HS-5 (cell line): ENCODE measurements at places on chromosomes 16 and 17.

- DNase-seq, result no peak
Observed at GRCh38 chr16:57670196-57670595, 2.1 kb downstream of the ADGRG3 start.

DNA sequence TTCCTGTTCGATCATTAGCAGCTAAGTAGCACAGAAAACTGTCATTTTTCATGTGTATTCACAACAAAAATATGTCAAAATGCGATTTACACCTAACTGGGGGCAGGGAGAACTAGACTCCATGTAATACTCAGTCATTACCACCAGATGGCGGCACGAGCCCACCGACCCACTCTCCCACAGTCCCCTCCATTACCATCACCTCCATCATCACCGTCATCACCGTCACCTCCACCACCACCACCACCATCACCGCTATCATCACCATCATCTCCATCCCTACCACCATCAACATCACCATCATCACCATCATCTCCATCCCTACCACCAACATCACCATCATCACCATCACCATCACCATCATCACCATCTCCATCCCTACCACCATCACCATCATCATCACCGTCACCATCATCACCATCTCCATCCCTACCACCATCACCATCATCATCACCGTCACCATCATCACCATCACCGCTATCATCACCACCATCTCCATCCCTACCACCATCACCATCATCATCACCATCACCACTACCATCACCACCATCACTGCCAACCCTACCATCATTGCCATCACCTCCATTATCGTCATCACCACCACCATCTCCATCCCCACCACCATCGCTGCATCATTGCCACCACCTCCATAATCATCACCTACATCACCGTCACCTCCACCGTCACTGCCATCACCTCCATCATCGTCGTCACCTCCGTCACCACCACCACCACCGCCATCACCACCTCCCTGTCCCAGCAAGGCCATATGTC lies 14.4 kb downstream of the NDUFAF8 start:
- DNase-seq, result no peak

DNA sequence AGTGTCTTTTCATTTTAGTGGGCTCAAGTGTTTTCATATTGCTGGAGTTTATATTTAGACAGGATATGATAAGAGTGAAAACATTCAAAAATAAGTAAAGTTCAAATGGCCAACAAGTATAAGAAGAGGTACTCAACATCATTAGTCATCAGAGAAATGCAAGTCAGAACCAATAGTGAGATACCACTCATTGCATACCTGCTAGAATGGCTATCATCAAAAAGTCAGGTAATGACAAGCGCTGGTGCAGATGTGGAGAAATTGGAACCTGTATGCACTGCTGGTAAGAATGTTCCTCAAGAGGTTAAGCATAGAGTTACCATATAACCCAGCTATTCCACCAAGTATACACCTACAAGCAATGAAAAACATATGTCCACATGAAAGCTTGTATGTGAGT lies 87.8 kb downstream of the WNT3 start:
- DNase-seq, result no peak

DNA sequence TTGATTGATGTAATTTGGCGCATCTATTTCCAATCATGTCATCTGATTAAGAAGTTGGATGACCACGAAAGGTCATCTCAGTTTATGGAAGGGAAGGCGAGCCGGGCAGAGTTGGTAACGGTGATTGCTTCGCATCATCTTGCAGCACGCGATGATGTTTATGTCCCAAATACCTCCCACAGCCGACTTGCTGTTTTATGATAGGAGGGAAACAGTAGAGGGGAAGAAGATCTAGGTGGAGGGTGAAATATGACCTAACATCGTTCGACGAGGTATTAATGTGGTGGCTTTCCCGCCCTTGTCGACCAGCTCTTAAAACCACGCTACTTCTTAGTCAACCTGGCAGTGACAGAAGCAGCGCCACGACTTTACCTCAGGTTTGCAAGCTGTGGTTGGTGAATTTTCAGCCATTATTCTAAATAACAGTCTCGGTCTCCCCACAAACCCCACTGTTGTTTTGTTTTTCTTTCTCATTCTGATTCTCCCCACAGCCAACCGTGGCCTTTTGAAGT lies 805 bp upstream of the TANC2 start:
- DNase-seq, result no peak

- DNase-seq, result no peak
Observed at GRCh38 chr16:27817038-27817437, 246.5 kb downstream of the GSG1L start.

DNA sequence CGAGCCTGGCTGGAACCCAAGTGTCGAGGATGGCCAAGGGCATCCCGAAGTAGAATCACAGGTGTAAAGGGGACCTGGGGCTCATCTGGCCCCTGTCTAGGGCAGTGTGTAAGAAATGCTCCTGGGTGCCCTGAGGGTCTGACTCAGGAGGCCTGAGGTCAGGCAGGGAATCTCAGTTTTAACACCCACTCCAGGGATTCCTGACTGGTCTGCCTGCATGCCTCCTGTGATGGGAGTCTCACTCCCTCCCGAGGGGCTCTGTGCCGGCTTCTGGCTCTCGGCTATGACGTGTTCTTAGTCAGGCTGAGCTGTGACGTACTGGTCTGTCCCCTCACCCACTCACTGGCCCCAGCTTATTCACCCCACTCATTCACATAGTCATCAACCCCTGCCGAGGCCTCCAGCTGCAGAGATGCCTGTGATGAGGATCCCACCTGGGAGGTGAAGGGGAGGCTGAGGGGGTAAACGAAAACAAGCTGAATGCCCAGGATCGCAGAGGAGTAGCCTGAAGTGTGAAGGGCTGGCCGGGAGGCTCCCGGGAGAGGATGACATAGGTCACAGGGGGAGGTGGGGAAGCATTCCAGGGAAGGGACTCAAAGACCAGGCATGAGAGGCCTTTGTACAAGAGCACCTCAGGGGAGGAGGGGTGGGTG lies 23.8 kb downstream of the FAM83G start:
- no peak for DNase-seq

- no peak for DNase-seq
Observed at GRCh38 chr16:11679941-11680911, 12.0 kb downstream of the SNN start.

GRCh38 chr16:4089251-4089810 lies 26.9 kb downstream of the ADCY9 start:
- no peak for DNase-seq

- no peak for DNase-seq
Observed at GRCh38 chr16:30437511-30438046, 7.7 kb upstream of the DCTPP1 start.

GRCh38 chr17:33628500-33629346 lies 335.6 kb upstream of the ASIC2 start:
- no peak for DNase-seq

GRCh38 chr16:20747030-20747816 lies 5.6 kb upstream of the THUMPD1 start:
- no peak for DNase-seq

- no peak for DNase-seq
Observed at GRCh38 chr17:80754846-80755245, 210.2 kb downstream of the RPTOR start.

DNA sequence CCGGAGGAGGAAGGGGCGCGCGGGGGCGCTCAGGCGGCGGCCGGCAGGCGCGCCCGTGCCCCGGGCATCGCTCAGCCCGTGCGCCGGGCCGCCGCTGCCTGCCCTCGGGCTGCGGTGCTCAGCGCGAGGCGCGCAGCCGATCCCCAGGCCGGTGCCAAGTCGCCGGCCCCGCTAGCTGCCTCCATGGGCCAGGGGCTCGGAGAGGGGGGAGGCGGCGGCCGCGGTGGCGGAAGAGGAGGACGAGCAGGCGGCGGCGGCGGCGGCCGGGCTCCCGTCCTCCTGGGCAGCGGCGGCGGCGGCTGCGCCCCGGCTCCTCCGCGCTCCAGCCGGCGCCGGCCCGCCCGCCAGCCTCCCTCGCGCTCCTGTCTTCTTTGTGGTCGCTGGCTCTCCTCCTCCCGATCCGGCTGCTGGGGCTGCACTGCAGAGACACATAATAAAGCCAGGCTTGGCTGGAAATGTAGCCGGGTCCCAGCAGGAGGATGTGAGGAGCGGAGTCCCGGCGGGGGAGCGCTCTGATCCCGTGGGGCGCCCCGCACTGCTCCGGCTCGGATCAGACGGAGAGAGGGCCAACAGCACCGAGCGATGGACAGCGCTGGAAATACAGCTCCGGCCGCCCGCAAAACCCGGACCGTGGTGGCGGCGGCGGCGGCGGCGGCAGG lies 889 bp upstream of the ZNF423 start:
- no peak for DNase-seq

GRCh38 chr16:14529010-14529669 lies 100.9 kb downstream of the PARN start:
- peak; percentile 69 for DNase-seq

GRCh38 chr17:78790552-78790951 lies 8.5 kb upstream of the CYTH1 start:
- DNase-seq, result no peak

- DNase-seq, result no peak
Observed at GRCh38 chr17:50589095-50589705, 28.7 kb downstream of the CACNA1G start.

DNA sequence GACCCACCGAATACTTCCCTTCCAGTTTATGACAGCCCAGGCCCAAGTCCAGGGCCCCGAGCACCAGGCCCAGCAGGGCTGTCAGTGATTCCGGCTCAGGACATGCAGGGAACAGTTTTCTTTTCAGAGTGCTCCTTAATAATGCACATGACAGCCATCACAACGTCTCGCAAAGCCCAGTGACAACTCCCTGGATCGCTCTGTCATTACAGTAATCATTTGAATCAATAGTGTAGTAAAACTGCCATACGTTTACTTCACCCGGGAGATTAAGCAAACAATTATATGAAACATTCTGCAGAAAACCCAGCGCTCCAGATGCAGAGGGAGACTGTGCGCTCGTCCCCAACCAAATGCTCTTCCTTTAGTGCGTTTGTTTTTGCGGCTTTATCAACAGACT lies 162.6 kb upstream of the CDH13 start:
- DNase-seq, result no peak

GRCh38 chr17:50508573-50509460 lies 578 bp downstream of the MYCBPAP start:
- DNase-seq, result no peak

GRCh38 chr17:17500999-17501605 lies 4.9 kb upstream of the RASD1 start:
- no peak for DNase-seq

DNA sequence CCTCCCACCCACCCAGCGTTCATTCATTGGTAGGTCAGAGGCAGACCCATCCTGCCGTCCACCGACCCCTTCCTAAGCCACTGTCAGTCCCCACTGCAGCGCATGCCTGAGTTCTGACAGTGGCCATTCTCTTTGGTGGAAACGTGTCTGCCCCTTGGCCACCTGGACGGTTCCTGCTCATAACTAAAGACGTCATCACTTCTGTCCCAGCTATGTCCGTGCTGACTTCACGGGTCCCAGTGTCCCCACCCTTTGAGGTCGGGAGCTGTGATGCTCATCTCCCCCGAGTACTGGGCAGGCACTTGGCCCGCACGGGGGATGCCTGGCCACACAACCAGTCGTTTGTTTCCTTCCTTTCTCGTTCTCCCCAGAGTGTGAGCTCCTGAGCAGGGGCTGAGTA lies 267.1 kb downstream of the C16orf95 start:
- no peak for DNase-seq
